ENCODE measurements at places on chromosomes 11 and 22.

GRCh38 chr22:49278340-49278739, 549.3 kb downstream of the BRD1 start:
- no peak for DNase-seq

- DNase-seq = no peak
Observed at GRCh38 chr11:62673196-62673525, 1.1 kb upstream of the LBHD1 start.

DNA sequence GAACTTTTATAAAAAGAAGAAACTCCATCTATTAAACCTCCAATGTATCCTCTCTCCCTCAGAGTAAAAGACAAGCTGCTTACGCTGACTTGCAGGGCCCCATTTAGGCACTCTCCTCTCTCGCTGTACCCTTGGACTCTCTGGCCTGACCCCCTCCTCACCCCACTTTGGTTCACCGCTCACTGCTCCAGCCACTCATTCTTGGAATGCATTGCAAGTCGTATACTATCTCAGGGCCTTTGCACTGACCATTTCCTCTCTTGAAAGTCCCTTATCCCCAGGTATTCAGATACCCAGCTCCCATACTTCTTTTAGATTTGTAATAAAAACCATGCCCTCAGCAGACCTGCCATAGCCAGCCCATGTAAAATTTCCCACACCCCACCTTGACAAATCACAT, 139.6 kb downstream of the DBX1 start:
- DNase-seq = no peak

DNA sequence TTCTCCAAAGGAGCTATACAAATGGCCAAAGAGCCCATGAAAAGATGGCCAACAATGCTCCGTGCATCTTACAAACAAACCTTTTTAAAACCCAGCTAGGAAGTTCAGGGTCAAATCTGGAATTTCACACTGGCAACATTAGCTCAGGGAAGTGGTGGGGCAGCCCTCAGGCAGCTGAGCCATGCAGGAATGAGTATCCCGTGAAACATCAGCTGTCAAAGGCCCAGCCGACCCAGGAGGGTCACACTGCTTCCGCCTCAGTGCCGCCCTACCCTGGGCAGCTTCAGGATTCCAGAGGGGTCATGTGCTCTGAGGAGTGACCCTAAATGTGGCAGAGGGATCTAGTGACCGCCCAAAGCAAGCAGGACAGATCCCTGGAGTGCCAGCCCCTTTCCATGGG, 73.4 kb downstream of the LINC01488 start:
- DNase-seq = no peak

GRCh38 chr22:38942702-38943101, 14.7 kb upstream of the APOBEC3A start:
- no peak for DNase-seq

- no peak for DNase-seq
Observed at GRCh38 chr11:64871492-64871891, 6.9 kb downstream of the EHD1 start.

- peak; percentile 72 for DNase-seq
Observed at GRCh38 chr11:12087075-12088004, 23.1 kb upstream of the MICAL2 start.

- DNase-seq = no peak
Observed at GRCh38 chr22:30829901-30830550, 135.4 kb downstream of the OSBP2 start.

DNA sequence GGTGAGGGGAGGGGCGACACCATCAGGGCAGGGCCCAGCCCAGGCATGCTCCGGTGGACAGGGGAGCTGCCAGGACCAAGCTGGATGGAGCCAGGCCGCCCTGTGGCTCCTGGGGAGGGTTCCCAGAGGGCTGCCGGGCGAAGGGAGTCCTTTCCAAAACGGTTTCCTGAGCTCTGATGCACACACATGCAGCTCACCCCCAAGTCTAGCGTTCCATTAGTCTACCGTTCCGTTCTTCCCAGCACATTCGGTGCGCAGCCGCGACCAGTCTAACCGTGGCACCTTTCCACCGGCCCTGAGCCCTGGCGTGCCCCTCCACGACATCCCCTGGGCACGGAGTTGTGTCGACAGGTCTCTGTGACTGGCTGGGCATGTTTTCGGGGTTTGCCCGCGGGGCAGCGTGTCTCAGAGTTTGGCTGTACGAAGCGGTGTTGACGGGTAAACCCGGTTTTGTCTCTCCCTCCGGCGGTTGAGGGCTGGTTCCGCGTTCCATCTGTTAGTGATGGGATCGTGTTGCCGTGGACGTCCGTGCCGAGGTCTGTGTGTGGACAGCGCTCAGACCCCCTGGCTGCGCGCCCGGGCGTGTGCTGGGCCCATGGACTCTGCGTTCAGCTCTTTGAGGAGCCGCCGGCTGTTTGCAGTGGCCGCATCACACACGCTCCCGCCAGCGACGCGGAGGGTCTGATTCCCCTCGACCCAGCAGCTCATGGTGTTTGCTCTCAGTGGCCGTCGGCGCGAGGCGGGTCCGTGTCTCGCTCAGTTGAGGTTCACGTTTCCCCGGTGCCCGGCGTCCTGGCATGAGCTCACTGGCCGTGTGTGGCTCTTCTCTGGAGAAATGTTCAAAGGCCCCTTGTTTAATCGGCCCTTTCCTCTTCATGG, 121.2 kb downstream of the IGLL1 start:
- no peak for DNase-seq

GRCh38 chr11:79440571-79441460, at the start of gene TENM4:
TSS of gene TENM4 (minus strand) at chr11:79441030. CDS start at chr11:79069944, 371,086 bp downstream.
- no peak for DNase-seq

DNA sequence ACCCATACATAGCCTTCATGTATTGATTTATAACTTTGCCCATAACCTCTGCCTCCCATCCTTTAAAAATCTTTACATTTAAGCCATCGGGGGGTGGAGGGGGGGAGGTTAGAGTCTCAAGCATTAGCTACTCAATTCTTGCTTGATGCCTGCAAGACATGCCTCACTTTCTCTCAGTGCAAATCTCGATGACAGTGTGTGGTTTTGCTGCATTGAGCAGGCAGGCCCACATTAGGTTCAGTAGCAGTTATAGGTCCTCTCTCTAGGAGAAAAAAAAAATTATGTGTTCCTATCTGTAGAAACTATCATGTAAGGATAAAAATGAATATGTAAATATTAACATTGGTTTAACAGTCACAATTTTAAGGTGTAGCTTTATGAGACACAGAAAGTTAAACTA, 314.0 kb upstream of the ANO3 start:
- no peak for DNase-seq

GRCh38 chr11:2189938-2190656, 18.5 kb upstream of the TH start:
- no peak for DNase-seq

GRCh38 chr22:20975541-20976290, 6.4 kb upstream of the LZTR1 start:
- no peak for DNase-seq

- no peak for DNase-seq
Observed at GRCh38 chr11:120945042-120945441, 78.9 kb upstream of the TBCEL start.

GRCh38 chr11:47161134-47161854, 15.4 kb downstream of the ARFGAP2 start:
- peak; percentile 66 for DNase-seq

DNA sequence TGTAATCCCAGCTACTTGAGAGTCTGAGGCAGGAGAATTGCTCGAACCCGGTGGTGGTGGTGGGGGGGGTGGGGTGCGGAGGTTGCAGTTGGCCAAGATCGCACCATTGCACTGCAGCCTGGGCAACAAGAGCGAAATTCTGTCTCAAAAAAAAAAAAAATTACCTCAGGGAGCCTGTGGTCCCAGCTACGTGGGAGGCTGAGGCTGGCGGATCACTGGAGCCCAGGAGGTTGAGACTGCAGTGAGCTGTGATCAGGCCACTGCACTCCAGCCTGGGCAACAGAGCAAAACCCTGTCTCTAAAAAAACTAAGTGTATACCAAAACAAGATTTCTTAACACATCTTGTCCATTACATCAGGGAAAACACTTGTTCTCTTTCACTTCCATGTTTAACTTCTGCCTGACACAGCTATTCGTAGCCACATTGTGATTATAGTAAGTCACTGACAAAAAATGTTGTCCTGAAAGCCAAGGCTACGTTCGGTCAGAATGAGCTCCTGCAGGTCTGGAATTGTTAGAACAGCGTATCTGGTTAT, 1.4 kb downstream of the TMEM80 start:
- no peak for DNase-seq

DNA sequence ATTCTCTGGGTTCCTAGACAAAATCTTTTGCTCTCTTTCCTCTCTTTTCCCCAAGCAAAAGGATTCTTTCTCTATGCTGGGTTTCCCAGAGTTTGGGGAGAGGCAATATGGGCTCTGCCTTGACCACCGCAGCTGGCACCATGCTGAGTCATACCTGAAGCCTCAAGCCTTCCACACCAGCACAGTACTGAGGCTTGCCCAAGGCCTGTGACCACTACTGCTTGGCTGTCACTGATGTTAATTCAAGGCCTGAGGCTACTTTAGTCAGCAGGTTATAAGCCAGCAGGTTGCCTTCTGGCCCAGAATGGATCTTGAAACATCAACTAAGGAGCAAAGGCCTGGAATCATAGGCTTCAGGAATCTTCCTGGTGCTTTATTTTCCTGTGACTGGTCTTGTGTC, 185.3 kb downstream of the DYNC2H1 start:
- no peak for DNase-seq

DNA sequence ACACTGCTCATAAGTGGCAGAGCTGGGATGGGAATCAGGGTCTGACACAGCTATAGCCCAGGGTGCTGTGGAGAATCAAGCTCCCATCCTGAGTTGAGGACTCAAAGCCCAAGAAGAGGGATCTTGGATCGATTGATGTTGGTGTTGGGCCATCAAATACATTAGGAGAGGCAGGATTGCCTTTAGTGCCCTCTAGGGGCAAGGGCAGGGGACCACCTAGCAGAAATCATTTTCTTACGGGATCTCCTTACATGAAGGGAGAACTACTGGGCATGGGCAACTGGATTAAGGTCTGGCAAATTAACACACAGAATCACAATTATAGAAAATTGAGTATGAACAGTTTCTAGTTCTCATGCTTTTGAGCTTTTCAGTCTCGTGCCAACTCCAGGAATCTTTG, 24.9 kb upstream of the EMSY start:
- no peak for DNase-seq

- no peak for DNase-seq
Observed at GRCh38 chr11:83689144-83689780, 403.1 kb upstream of the CCDC90B start.

- DNase-seq = no peak
Observed at GRCh38 chr11:74953451-74953850, 4.4 kb downstream of the SPCS2 start.
